ENCODE measurements at places on chromosomes 13 and 19.
A peak's percentile ranks its signal among the peaks of the same experiment; 100 is the strongest.

DNA sequence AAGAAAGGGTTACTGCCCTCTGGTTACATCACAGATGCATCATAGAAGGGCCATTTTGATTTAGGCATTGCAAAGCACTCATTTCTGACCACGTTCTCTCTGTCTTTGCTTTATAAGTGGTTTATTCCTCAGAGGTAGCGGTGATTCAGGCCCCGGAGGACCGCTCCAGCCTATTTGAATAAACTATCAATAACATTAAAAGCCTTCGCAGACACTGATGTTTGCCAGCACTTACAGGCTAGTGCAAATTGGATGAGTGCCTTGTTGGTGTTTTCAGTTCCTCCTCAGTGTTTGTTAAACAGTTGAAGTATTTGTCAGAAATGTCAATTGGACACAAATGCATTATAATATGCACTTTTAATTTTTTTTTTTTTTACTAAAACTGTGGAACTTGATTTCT, 120.2 kb downstream of the RXFP2 start:
- DNase-seq = no peak

GRCh38 chr19:41409288-41409687, 11.7 kb downstream of the BCKDHA start:
- no peak for DNase-seq

- DNase-seq = no peak
Observed at GRCh38 chr13:90365130-90365529, 982.4 kb upstream of the MIR17HG start.

DNA sequence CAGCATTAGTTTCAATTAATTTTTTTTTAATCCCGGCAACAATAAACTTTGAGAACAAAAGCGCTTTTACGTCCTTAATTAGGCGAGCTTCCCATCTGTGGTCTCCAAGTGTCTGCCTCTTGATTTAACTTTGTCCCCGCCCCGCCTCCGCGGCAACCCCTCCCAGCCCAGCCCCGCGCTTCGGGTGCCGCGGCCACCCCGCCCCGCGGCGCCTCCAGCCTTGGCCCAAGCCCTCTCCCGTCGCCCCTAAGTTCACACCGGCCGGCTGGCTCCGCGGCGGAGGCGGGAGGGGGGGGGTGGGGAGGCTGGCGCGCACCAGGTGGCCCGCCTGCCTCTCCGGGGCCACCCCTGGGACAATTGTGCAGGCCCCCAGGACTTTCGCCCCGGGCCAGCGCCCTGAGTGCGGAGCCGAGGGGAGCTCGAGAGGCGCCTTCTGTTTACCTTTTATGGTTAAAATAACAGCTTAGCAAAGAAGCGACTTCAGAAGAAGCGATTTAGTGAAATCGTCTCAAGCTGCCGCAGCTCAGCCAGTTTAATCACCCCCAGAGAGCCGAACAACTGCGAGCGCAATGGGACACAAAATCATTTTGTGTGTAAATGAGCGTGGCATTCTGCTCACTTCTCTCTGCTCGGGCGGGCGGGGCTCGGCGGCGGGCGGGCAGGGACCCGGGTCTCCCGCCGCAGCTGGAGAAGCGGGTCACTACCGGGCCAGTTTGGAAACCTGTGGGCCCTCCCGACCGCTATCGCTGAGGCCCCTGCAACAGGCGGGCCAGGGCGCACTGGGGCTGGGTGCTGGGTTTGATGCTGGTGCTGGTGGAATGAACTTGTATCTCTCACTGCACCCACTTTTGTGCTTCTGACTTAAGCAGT, 1.4 kb downstream of the KCTD15 start:
- no peak for DNase-seq

DNA sequence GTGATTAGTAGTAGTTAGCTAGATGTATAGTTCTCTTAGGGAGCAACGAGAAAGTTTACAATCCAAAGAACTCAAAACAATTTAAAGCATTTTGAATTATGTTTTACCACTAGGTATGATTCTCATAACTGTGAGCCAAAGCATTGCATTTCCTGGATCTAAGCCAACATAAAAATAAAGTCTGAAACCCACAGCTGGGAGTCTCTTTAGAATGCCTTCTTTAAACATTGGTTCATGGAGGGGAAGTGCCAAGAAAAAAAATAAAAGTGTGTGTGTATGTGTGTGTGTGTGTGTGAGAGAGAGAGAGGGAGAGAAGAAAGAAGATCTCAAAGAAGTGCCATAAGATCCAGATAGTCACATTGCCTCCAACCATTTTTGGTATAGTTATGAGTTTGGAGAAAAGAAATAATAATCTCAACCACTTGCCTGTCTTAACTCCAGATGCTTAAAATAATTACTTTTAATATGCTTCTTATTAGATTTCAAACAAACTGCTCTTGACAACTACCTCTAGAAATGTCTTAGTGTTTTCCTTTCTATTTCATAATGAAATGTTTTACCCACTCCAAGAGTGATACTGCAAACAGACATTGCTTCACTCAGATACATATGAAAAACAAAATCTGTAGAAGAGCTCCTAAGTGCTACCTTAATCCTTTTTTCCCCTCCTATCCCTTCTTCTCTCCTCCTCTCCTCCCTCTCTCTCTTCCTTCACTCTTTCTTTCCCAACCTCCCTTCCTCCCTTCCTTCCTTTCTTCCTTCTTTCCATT, 554.1 kb downstream of the KCTD12 start:
- DNase-seq = no peak

DNA sequence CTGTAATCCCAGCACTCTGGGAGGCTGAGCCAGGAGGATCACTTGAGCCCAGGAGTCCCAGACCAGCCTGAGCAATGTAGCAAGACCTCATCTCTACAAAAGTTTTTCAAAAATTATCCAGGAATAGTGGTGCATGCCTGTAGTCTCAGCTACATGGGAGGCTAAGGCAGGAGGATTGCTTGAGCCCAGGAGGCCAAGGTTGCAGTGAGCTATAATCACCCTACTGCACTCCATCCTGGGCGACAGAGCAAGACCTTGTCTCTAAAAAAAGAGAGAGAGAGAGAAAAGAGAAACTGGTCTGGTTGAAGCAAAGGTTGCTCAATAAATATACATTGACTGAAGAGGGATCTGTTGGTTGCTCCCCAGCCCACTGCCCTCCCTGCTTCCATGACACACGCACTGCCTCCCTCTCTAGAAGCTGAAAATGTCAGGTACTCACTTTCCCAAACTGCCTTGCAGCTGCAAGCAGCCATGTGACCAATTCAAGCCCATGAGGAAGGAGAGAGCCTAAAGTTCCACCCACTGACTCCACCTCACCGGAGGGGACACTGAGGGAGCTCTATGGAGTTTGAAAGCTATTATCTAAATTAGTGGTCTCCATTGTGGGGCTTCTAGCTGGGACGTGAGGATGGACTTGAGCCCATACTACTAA, 14.0 kb downstream of the CEACAM16 start:
- DNase-seq = no peak

GRCh38 chr13:30898678-30899241, 7.3 kb upstream of the MEDAG start:
- DNase-seq = peak; percentile 76

DNA sequence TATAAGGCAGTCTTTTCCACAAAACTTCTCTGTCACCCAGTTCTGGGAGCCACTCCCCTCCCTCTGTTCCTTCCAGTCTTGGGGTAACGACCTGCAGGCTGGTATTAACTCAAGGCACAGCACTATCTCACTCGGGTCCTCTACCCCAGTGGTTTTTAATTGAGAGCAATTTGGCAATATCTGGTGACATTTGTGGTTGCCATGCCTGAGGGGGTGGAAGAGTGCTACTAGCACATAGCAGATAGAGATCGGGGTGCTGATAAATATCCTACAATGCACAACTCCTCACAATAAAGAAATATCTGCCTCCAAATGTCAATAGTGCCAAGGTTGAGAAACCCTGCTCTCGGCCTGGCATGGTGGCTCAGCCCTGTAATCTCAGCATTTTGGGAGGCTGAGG, 117.7 kb upstream of the ABCC4 start:
- no peak for DNase-seq

- no peak for DNase-seq
Observed at GRCh38 chr19:30567536-30568232, 195.5 kb downstream of the ZNF536 start.

DNA sequence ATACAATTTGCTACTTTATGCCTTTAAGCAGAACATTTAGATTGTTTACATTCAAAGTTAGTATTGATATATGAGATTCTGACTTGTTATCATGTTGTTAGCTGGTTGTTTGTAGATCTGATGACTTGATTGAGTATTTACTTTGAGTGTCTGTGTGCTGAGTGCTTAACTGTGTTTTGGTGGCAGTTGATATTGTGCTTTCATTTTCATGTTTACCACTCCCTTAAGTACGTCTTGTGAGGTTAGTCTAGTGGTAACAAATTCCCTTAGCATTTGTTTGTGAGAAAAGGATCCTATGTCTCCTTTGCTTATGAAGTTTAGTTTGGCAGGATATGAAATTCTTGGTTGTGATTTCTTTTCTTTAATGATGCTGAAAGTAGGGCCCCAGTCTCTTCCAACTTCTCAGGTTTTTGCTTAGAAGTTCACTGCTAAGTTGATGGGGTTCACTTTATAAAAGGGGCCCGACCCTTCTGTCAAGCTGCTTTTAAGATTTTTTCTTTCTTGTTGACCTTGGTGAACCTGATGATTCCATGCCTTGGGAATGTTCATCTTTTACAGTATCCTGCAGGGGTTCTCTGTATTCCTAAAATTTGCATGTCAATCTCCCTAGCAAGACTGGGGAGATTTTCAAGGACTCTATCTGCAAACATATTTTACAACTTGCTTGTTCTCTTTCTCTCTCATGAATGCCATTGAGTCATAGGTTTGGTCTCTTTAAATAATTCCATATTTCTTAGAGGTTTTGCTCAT, 1095.4 kb upstream of the PCDH20 start:
- no peak for DNase-seq

DNA sequence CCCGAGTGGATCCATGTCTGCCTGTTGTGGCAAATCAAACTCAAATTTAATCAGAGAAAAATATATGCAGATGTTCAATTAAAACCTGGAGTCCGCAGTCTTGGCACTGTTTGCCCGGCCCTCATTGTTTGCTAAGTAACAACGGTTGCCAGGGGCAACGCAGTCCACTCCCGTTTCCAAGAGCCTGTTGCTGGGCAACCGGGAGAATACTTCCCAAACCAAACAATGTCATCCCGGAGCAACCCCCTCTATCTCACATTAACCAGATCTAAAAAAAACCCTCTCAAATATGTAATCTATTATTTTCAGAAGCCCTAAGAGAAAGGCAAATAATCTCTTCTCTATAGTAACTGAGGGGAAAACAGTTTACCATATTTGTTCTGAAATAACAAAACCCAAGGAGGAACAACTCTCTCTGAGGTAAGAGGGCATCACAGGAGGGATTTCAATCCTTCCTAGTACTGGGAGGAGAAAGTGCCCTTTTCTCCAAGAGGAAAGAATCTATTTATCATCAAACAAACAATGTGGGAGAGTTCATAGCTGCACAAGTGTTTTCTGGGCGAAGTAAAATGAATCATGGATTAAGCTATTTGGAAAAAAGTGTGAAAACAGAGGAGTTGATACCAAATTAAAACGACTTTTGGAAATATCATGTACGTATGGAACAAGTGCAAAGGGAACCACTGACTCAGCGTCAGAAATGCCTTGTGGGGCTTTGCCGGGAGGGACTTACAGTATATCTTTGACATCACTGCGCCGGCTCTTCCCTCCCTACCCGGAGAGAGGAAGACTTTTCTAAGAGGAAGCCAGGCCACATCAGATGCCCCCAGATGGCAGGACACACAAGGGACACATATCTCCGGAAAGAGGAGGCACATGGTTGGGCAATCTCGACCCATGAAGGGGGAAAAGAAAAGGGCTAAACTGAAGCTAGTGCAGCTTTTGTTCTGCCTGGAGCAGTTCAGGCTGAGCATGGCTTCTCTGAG, 43.3 kb downstream of the RFX2 start:
- DNase-seq = peak; percentile 94

GRCh38 chr13:101757446-101758039, 305.1 kb downstream of the ITGBL1 start:
- peak; percentile 12 for DNase-seq

DNA sequence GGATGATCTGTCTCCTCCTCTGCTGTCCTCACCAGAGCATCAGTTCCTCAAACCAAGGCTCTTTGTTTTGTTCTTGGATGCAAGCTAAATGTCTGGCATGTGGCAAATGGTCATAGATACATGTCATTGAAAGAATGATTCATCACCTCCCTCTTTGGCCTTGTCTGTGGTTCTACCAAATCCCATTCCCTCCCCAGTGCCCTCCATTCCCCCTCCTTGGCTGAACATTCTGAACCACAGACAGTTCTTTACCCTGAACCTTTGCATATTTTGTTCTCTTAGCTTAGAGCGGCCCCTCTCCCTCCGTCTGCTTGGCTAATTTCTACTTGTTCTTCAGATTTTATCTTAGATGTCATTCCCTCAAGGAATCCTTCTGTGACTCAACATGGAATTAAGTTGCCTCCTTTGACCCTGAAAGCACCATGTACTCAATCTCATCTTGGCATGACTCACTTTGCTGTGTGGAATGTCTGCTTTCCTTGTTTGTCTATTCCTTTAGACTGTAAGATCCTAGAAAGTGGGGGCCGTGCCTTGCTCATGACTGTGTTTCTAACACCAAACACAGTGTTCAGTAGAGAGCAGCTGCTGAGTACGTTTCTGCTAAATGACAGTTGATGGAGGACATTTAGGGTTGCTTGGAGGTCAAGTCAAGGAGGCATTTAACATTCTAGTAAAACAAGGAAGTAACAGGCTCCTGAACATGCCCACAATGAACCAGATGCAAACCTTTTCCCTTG, 8.1 kb downstream of the ALOX5AP start:
- DNase-seq = peak; percentile 91

- no peak for DNase-seq
Observed at GRCh38 chr19:3049089-3049488, 13.2 kb downstream of the TLE5 start.

GRCh38 chr19:4088975-4089374, 22.3 kb upstream of the ZBTB7A start:
- DNase-seq = no peak

DNA sequence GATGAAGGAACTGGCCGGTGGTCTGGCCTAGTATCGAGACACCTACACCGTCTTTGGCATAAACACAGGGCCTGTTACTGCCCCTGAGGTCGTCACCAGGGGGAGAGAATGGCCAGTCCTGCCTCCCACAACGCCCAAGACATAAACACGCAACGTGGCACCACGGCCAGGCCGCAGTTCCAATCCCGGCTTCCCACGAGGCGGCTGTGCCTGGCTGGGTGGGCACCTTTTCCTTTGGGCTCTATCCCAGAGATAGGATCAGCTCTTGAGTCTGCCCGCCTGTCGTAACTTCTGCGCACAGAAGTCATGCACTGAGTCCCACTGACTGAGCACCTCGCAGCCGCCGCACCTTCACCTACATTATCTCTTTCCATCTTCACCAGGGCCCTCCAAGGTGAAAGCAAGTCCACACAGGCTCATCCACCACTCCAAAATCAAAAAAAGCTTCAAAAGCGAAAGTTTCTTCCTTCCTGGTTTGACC, 1.1 kb downstream of the MIER2 start:
- DNase-seq = no peak

GRCh38 chr19:58483776-58484175, 7.6 kb downstream of the ZNF446 start:
- DNase-seq = no peak

- DNase-seq = no peak
Observed at GRCh38 chr19:1251330-1252220, 3.2 kb downstream of the MIDN start.

- no peak for DNase-seq
Observed at GRCh38 chr13:44855860-44856259, 133.4 kb downstream of the NUFIP1 start.

Measured in GM04504 (cell line).